ENCODE measurements at places on chromosomes 3 and 15. TPM values are rescaled to one million over a fixed set of nuclear protein-coding genes. Genes with fewer than 3 reads are reported as not detected.

- DNase-seq, result no peak
These were observed 1.2 kb upstream of the RYK start for GRCh38 chr3:134251731-134252391.

The LRRFIP2 gene
- total RNA-seq, result 69.1 TPM

The CALML4 gene
- total RNA-seq, result 4.5 TPM

DNA sequence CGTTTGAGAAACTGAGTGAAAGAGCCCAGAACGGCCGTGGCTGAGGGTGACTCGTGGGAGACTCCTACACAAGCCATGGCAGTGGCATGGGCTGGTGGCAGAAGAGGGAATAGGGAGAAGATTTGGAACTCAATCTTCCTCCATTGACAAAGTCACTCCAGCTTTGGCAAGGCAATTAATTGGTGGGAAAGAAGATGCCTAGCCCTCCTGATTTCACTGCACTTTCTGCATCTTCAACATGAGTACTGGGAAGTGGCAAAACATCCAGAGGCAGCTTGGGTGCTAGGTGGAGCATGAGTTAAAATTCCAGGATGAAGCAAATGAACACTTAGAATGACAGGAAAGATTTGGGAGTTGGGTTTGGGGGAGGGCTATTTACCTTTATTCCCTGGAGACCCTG, 1.4 kb upstream of the TGFBR2 start:
- DNase-seq, result no peak

The CRABP1 gene
- total RNA-seq, result not detected

The KLHL40 gene
- total RNA-seq, result not detected

The C2CD4A gene
- 0.11 TPM for total RNA-seq

GRCh38 chr3:47012342-47013230, 33.1 kb downstream of the NBEAL2 start:
- no peak for DNase-seq

GRCh38 chr15:89828281-89829145, 13.9 kb upstream of the ANPEP start:
- DNase-seq, result no peak

GRCh38 chr15:68590721-68591389, 12.1 kb downstream of the CORO2B start:
- no peak for DNase-seq

GRCh38 chr3:45545476-45545875, 49.1 kb upstream of the LIMD1 start:
- DNase-seq, result peak; percentile 45

The RTP1 gene
- total RNA-seq, result not detected

DNA sequence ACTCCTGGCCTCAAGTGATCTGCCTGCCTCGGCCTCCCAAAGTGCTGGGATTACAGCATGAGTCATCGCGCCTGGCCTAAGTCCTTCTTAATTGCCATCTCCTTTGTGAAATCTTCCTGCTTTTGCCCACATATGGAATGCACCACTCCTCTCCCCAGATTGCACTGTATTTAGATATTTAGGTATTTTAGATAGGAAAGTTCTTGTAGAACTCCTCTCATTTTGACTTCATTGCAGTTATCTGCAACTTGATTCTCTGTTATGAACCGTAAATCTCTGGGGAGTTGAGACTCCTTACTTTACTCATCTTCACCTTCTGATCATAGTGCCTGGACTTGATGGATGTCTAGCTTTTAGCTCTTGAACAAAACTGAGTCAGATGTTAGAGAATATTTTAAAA, 150.7 kb downstream of the AKAP13 start:
- no peak for DNase-seq

DNA sequence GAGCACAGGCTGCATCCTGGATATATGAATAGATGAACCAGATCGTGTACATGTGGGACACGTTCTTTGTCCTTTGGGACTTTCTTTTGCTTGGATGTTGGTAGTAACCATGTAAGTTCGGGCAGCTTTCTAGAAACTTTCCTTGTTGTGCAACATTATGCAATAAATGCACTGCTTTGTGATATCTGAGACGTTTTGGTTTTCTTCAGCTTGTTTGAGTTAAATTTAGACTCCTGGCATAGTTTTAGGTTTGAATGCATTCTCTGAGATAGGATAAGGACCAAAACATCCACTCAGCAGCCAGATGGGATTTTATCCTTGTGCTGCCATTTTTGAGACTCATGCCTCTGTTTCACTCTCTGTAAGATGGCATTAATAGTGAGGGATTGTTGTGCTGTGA, 158.9 kb downstream of the IGF1R start:
- no peak for DNase-seq

DNA sequence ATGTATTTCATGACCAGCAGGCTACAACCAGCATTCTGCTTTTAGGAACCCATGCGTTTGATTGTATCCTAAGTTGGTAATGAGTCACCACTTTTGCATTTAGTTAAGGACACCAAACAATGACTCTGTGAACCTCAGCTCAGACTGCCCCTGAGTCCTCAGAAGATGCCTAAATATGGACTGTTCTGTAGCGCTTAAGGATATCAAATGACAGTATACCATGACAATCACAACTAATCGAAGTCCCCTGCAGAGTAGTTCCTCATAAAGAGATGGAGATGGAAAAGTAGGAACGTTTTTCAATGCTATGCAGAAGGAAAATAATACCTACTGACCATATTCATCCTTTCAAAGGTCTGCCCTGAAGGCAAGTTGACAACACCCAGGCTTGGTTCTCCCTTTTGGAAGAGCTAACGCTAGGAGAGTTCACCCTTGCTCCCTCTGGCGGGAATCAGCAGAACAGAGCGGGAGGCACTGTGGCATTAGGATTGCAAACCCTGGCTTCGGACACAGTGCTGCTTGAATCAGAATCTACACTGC, 508.6 kb downstream of the FHIT start:
- peak; percentile 80 for DNase-seq

The NPAP1 gene
- total RNA-seq, result not detected

DNA sequence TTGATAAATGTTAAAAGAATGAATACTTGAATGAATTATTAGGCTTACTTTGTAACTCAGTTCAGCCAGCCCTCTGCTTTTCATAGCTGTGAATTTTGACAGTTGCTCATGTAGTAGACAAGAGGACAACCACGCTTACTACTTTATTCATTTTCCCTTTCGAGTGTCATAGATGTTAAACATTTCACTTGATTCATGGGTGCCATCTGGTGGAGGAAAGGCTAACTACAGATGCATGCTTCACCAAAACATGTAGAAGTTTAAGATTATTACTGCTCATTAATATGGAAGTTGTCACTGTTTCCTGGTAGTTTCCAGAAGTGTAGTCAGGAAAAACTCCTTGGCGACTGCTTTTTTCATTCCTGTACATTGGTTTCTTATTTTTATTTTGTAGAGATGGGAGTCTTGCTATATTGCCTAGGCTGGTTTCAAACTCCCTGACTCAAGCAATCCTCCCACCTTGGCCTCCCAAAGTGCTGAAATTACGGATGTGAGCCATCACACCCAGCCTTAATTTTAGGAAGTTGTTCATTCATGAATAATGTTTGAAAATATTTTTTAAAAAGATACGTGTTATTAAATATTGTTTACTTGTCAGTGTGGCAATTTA, 163.2 kb downstream of the B3GALNT1 start:
- peak; percentile 90 for DNase-seq

GRCh38 chr15:42375252-42375651, 16.0 kb downstream of the CAPN3 start:
- no peak for DNase-seq

All from PC-3 (cell line).